Right forelimb (tissue), 1 donor: ENCODE measurements at places on chromosomes 1 and 21.

DNA sequence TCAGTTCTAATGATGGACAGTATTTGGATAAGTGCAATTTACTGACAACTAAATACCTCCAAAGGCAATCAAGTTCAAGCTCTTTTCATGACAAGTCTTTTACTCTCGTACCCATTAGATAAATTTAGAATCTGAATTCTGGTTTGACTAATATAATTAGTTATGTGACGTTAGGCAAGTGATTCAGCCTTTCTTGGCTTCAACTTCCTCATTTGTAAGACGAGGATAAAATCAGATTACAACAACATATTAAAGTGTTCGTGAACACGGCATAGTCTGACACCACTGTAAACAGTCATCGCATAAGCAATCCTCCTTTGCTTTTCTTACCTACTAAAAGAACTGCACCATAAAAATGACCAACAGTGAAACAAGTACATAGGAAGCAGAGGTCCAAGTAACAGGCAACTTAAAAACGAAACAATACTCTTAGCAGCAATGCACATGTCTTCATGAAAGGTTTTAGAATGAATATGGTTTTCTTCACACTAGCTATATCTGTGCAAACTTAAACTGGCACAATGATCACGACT is 25.7 kb downstream of the COA6 start:
- no peak for DNase-seq

- DNase-seq = no peak
These were observed 13.1 kb downstream of the PTPN22 start for GRCh38 chr1:113858418-113858817.

GRCh38 chr1:1778663-1779319 is 521 bp upstream of the NADK start:
- peak; percentile 61 for DNase-seq

- DNase-seq = no peak
These were observed 185.0 kb downstream of the MATN1 start for GRCh38 chr1:30538226-30538992.

GRCh38 chr1:217369996-217370551 is 260.8 kb downstream of the GPATCH2 start:
- no peak for DNase-seq

DNA sequence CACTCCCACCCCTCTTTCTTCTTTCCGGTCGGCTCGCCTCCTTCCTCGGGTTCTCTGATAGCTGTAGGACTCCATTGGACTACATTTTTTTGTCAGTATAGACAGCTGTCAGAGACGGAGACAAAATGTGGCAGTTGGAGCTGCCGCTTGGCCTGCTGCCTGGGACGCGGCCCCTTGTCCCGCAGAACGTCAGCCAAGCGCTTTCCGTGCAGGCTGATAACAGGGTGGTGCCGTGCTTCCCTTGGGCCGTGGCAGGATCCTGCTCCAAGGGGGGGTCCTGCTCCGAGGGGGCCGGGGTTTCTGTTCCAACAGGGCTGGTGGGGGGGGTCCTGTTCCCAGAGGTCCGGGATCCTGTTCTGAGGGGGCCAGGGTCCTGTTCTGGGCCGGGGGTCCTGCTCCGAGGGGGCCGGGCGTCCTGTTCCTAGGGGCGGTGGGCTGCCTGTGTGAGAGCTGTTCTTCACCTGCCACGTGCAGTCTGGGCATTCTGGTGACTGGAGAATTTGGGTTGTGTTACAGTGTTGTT is 4.9 kb downstream of the SKI start:
- DNase-seq = peak; percentile 54

- DNase-seq = no peak
These were observed 477 bp downstream of the ICMT start for GRCh38 chr1:6235296-6235677.

DNA sequence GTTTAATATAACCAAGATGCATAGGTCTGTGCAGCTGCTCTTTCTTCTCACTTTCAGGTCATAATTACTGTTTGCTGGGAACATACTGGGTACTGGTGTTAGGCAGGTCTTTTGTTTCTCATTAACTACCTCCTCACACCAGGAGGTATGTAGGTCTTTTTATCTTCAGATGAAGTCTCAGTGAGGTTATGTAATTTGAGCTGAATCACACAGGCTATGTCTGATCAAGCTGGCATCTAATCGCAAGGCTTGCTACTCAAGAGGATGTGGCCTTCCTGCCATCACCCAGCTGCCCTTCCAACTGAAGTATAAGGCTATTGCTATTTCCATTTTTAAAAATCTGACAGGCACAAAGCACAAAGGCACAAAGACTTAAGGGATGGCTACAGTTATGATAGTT is 96.4 kb downstream of the RUNX1 start:
- no peak for DNase-seq

GRCh38 chr1:54220004-54220811 is 20.2 kb downstream of the MRPL37 start:
- no peak for DNase-seq

DNA sequence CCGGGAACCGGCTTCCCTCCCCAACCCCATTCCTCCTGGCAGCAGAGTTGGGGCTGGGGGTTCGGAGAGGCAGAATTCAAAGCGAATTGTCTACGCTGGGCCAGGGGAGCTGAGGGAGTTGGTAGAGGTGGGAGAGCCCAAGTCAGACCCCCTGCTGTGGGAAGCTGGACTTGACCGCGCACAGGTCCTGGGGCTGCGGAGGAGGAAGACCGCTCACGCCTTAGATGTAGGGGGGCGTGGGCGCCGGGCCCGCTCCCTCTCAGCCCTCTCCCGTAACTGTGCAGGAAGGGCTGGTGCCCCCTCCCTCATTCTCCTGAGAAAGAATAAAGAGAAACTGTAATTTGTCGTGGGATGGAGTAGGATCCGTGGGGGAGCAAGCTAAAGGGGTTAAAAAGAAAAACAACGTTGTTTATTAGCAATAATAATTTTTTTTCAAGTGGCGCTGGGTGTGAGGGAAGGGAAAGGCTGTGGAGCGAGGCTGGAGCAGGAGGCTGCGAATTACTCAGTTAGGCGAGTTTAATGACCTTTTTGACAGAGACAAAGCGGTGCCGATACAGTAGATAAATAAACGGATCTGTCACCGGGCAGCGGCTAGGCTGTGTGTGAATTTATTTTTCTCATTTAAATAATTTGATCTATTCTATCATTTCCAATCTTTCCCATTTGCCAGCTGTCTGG is 838 bp upstream of the GRIK3 start:
- no peak for DNase-seq

GRCh38 chr1:164673584-164674214 is 114.7 kb downstream of the PBX1 start:
- DNase-seq = no peak

GRCh38 chr1:41655632-41656031 is 171.1 kb upstream of the EDN2 start:
- no peak for DNase-seq

- DNase-seq = no peak
These were observed 246.1 kb upstream of the DUSP10 start for GRCh38 chr1:221987860-221988520.

DNA sequence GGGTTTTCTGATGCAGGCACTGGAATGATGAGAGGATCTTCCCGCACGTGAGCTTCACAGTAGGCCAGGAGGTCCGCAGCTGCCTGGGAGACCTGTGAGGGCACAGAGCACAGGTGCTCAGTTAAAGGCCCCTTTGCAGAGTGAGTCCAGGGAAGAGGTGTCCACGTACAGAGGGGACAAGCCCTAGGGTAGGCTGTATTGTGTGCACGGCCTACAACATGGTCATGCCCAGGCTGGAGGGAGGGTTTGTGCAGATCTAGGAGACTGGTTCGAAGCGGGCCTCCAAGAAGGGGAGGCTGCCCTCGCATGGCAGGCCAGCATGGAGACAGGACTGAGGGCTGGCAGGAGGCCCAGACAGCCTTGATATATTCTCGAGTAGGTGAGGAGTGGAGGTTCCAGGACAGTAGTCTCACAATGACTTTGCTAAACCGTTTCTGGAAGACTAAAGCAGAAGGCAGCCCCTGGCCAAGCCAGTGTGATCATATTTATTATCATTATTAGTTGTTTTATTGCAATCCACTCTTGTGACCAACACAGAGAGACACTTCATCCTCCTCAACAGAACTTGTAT is 48.0 kb upstream of the B3GALNT2 start:
- DNase-seq = no peak

DNA sequence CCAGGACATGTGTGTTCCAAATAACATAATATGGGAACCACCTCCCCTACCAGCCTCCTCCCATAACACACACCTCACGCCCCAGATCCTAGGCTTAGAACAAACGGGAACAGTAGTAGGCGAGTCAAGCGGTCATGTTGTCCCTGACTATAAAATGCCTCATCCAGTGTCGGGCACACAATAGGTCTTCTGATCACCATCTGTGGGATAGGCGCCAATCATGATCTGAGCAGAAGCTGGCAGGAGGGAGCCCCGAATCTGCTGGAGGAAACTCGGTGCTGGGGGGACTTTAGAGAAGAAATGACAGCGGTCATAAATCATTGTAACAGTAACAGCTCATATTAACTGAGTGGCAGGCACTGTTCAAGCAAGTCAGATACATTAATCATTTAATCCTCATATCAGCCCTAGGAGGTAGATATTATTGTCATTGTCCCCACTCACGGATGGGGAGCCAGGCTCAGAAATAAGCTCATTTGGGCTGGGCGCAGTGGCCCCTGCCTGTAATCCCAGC is 13.4 kb downstream of the ALPL start:
- DNase-seq = no peak

GRCh38 chr1:60185684-60186083 is 112.1 kb upstream of the C1orf87 start:
- no peak for DNase-seq

- DNase-seq = no peak
These were observed 16.0 kb downstream of the ENO1 start for GRCh38 chr1:8862528-8862927.

DNA sequence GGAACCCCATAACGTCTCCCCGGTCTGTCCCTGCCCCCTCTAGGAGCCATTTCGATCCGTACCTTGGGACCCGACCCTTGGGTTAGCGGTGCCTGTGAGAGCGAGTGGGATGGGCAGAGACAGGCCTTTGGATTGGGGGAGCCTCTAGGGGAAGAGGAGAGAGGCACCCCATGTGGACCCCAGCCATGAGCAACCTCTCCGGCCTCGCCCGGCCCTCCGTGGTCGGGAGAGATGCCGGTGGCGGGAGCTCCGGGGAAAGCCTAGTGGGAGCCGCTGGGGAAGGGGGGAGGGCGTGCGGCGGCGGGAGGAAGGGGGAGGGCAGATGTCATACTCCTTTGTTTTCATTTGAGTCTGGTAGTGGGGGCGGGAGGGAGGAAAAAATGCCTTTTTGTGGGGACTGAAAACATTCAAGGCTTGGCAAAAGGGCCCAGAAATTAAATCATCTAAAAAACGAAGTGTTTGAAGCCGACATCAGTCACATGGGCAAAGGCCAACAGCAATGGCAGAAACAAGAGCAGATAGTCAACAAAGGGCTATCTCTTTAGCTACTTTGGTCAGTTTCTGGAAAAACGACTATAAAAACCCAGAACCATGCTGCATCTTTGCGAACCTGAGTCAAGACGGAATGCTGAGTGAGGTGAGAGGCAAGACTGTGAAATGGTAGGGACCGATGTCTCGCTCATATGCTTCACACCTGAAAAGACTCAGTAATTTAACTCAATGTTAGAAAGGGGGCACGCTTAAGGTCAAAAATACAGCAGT is 758 bp downstream of the PTBP2 start:
- no peak for DNase-seq

GRCh38 chr1:160375788-160376524 is 9.1 kb downstream of the NHLH1 start:
- no peak for DNase-seq

DNA sequence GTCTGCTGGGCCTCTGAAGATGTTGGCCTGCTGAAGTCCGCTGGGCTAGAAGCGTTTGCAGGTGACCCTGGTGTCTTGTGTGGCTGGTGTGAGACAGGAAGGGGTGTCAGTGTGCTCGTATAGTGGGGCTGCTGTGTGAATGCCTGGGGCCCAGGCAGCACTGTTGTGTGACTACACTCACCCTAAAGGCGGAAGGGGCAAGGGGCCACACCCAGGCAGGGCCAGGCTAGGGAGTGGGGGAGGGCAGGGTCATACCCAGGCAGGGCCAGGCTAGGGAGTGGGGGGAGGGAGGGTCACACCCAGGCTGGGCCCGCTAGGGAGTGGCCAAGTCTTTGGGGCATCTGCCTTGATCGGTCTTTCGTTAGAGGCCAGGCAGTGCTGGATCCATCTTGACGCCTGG is 25.0 kb downstream of the PDXK start:
- no peak for DNase-seq

DNA sequence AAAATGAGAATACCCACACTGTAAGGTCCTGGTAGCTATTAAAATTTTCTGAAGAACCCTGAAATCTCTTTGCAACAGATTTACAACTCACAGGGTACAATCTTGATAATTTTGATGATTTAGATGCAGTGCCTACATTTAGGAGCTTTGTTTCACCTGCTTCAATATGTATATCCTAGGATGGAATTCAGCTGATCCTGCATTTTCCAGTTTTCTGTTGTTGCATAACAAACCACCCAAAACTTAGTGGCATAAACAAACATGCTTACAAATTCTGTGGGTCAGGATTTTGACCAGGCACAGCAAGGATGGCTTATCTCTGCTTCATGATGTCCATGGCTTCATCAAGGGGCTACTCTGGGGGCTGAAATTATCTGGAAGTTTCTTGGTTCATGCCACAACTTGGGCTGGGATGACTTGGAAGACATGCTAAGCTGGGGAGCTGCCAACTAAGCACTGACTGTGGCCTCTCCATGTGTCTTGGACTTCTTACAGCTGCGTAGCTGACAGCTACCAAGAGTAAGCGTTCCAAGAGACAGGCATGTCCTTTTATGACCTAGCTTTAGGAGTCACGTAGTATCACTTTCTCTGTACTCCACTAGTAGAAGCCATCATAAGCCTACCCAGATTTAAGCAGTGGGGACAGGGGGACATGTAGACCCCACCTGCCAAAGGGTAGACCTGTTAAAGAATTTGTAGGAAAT is 108.5 kb downstream of the CACHD1 start:
- no peak for DNase-seq

DNA sequence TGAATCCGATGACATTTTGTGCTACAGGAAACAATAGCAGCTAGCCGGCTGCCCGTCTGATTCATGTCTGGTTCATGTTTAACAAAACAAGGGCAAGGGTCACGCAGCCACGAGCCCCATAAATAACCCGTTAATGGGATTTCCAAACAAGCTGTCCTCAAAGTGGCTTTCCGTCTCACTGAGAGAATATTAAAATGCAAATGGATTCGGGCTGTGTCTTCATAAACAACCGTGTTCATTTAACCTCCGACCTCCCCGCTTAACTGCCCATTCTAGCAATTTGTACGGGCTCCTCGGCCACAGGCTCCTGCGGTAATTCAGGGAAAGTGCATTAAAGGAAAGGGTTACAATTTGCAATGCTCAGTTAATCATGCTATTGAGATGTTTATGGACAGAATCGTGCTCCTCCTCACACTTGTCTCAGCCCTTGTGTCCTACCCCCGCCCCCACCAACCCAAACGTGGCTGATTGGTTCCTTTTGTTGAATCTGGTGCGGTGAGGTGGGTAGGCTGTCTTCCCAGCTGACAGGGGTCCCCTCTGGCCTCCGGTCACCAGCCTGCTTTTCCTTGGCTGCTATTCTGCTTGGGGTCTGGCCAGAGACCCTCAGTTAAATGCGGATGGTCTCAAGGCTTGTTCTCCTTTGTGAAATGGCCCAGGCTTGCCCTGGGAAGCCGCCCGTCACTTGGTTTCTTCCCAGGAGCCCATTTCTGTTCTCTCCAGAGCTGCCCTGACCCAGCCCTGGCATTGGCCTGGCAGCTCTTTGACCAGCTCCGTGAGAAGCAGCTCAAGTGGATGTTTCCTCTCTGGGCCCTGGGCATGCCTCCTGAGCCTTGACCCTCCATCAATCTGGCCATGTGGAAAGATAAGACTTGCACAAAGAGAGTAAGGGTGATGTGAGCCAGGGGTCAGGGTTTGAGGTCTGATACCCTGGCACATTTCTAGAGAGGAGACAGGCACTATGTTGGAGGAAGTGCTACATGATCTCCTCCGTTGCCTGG is 200.7 kb upstream of the POU3F1 start:
- no peak for DNase-seq

- no peak for DNase-seq
These were observed 36.5 kb downstream of the LRRIQ3 start for GRCh38 chr1:74161497-74161896.
